Stimulated activated CD4-positive, alpha-beta T cell treated with anti-CD3 and anti-CD28 coated beads, TNF-alpha, amount 100 ng/mL, for 1 hour (primary cell): ENCODE measurements at places on chromosomes 3 and 15.

- no peak for DNase-seq
Observed at GRCh38 chr3:53815067-53815466, 31.2 kb downstream of the CHDH start.

GRCh38 chr15:78321786-78322185 is 18.4 kb upstream of the CRABP1 start:
- no peak for DNase-seq

GRCh38 chr3:15148614-15149013 is 49.7 kb upstream of the RBSN start:
- no peak for DNase-seq

DNA sequence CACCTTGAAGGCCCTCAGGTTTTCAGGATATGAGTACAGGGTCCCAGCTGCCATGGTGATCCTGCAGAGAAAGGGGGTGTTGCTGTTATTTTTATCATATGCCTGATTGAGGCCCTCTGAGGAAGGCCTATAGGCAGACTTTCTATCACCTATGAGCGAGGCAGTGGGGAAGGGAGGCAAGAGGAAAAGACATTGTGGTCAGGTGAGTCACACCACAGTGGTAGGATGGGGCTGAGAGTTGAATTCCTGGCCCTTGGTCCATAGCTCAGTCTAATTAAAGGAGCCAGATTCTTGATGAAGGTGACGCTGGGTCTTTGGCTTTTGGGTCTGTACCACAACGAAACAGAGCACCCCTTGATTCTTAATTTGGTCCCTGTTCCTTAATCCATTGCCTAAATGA is 72.7 kb downstream of the ZNF621 start:
- DNase-seq = no peak

- DNase-seq = no peak
Observed at GRCh38 chr3:142651711-142652110, 55.5 kb downstream of the PLS1 start.

DNA sequence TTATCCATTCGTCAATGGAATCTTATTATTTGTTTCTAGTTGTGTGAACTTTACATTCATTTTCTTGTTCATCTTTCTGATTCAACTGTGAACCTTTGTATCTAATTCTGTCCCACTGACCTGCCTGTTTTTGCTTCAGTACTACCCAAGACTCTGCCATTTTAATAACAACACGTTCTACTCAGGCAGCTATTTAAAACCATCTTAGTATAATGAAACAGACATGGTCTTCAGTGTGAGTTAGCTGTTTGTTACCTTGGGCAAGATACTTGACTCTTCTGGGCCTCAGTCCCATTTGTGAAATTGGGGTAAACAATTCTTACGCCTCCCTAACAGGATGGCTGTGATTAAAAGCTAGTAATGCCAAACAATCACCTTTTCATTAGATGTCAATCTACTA is 1.6 kb downstream of the BTBD1 start:
- no peak for DNase-seq

DNA sequence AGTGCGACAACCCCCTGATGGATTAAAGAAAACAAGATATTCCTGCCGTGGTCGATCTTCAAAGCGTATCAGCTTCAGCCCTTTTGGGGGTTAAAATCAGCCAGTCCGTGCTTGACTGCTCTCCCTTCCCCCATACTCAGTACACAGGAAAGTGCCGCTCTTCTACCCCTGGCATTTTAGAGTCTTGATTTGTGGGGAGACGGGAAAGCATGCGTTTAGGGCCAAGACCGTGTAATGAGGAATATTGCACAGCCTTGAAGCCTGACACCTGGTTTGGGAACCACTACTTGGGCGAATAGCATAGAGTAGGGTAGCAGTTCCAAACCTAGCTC is 540 bp upstream of the EDC3 start:
- DNase-seq = no peak

DNA sequence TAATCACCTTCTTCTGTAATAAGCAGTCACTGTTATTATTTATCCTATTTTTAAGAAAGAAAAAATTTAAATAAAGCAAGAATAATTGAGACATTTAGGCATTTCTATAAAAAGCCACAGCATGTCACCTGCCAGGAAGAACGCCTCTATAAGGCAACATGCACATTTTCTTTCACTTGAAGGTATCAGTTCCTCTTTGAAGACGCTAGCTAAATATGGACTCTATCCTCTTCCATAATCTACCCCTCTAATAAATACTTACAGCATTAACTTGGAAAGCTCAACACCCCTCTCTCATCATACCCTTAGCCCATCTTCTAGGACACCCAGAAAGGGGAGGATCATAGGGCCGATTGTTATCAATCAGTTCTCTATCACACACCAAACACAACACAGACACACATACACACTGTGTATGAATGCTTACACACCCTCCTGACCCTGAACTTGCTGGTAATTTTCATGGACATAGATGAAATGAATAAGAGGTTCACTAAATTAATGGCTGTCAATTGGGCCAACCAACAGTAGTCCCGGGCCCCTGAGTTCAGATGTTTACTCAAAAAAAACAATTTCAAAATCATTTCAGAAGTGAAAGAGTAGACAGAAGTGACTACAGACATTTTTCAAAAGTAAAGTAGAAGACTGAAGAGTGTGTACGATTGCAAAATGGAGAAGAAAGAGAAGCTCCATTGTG is 102.5 kb downstream of the ZMAT3 start:
- no peak for DNase-seq

GRCh38 chr3:46463868-46464241 is 850 bp downstream of the LTF start:
- DNase-seq = no peak

DNA sequence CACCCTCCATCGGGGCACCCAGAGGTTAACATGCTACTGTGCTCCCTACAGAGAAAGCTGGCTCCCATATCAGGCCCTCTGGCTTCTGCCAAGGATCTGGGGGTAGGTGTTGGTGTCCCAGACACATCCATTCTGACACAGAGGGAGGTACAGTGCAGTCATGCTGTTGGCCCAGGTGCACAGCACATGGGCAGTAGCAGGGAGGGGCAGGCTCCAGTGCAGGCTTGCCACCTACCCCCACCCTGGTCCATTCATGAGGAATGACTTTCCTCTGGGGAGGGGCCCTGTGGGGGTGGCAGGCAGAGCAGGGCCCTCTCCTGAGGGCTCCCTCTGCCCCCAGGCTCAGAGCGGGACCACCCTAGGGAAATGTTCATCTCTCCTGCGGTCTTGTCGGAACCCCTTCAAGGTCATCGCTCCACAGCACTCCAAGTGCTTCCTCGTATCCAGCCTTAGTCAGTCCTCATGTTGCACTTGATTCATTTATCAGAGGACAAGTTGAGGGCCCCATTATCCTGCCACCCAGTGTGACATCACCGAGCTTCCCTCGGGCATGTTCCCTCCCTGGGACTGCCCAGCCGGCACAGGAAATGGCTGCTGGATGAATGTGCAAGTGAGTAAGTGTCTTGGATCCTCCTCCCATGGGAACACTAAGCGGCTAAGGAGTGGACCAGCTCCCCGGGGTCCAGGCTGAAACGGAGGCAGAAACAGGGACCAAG is 10.0 kb downstream of the DUSP7 start:
- DNase-seq = no peak

GRCh38 chr15:35757361-35757760 is 211.4 kb upstream of the DPH6 start:
- no peak for DNase-seq

- no peak for DNase-seq
Observed at GRCh38 chr3:162492446-162493081, 996.0 kb downstream of the OTOL1 start.

DNA sequence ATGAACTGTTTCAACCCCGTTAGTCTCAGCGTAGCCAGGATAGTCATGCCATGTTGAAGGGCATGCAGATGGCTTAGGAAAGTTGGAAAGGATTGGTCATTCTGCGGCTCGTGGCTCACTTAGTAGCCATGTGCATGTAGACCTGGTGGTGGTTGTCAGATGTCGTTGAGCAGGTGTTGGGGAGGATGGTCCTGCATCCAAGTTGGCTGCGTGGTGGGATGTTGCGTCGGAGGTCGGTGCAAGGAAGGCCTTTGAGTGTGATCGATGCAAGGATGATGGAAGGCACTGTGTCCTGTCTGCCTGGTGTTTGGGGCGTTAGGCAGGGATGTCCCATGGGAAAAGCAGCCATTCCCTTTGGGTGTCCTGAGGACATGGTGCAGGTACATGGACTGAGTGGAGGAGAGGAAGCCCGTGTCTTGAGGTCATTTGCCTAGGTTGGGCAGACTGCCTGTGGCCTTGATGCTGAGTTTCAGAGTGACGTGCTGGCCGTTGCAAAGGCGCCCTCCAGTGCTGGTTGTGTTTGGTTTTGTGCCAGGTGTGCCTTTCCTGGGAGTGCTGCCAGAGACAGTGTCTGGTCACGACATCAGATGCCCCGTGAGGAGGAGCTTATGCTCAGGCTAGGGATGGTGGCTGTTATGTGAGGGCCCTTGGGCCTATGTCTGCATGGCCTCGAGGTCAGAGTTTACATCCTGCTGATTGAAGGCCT is 103.4 kb downstream of the SNRPN start:
- DNase-seq = no peak

GRCh38 chr15:22253676-22254408 is 173.5 kb downstream of the OR4M2 start:
- DNase-seq = no peak

- no peak for DNase-seq
Observed at GRCh38 chr3:11769704-11770476, 76.8 kb downstream of the TAMM41 start.

GRCh38 chr3:191123946-191124345 is 75.1 kb upstream of the OSTN start:
- no peak for DNase-seq

DNA sequence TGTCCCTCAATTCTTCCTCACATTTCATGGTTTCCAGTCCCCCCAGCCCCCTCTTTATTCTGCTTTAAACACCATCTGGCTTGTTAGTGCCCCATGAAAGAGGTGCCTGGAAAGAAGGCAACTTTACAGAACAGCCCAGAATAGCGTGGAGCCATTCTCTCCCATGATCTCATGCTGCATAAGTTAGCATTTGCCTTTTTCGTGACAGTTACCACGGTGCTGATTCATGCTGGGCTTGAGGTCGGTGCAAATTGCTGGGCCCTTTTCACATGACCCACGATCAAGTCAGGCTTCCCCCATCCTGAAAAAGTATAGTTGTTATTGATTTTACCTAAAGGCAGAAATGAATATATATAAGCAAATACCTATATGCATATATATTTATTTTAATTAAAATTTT is 29.6 kb downstream of the SQOR start:
- no peak for DNase-seq

- DNase-seq = no peak
Observed at GRCh38 chr3:72797773-72798543, 50.3 kb downstream of the SHQ1 start.

- DNase-seq = no peak
Observed at GRCh38 chr15:85307687-85308045, 72.7 kb upstream of the AKAP13 start.

GRCh38 chr3:113212844-113213375 is 1.6 kb downstream of the BOC start:
- DNase-seq = no peak

- DNase-seq = peak; percentile 29
Observed at GRCh38 chr3:42539871-42540714, 37.6 kb downstream of the VIPR1 start.

DNA sequence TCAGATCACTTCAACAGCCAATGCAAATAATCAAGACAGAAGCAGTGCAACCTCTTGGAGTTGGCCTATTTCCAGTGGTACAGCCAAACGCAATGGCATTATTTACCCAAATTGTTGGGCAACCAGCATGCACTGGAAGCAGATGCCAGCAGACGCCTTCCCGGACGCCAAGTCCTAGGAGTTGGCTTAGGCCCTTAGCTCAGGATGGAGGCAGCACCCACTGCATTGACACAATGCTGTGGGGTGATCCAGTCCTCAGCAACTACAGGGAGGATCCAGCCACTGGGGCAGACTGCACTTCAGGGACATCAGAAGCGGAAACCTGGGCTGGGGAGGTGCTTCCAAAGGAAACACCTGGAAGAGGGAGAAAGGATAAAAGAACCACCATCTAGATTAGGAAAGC is 290.4 kb downstream of the FAM43A start:
- no peak for DNase-seq

- no peak for DNase-seq
Observed at GRCh38 chr3:122555275-122556071, 8.6 kb downstream of the PARP9 start.

GRCh38 chr3:121768452-121768851 is 18.9 kb upstream of the GOLGB1 start:
- DNase-seq = no peak

DNA sequence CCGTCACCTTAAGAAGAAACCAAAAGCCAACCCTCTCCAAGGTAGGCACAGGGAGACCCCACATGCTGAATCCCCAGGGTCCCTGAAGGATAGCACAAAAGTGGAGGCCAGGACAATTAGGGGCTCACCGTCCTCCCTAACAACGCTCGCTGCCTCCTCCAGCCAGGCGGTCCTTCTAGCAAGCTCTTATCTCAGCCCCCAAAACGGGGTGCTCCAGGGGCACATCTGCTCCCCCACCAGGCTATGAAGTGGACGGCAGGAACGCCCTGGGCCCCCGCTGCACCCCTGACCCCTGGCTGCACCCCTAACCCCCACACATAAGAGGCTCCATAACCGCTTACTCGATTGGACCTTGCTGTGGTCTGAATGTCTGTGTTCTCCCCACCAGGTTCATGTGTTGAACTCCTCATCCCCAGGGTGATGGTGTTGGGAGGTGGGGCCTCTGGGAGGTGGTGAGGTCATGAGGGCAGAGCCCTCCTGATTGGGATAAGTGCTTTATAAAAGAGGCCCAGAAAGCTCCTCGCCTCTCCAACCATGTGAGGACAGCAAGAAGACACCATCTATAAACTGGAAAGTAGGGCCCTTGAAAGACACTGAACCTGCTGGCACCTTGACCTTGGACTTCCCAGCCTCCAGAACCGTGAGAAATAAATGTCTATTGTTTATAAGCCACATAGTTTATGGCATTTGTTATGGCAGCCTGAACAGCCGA is 153.3 kb downstream of the NUP210 start:
- no peak for DNase-seq

DNA sequence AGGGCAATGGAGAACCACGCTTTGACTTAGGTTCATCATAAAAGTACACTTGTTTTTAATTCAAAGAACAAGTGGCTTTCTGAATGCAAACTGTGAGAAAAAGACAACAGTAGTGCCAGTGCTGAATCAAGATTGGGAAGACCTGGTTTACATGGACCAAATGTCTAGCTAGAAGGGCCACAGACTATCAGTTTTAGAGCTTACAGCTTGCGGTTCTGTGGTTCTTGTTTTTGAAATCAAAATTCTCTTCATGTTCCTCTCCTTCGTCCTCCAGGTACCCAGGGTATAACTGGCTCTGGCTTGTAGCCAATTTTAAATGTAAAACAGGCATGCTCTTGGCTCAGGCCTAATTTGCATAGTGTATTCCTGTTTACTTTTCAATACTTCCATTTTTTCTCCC is 124.6 kb downstream of the TGFBR2 start:
- DNase-seq = no peak

- DNase-seq = no peak
Observed at GRCh38 chr15:57384024-57384423, 7.7 kb downstream of the CGNL1 start.
